Spleen (tissue), 13 donors: ENCODE measurements at places on chromosomes 12 and 14.

GRCh38 chr12:86950043-86950442, 693.9 kb upstream of the MGAT4C start:
- DNase-seq: no peak

GRCh38 chr12:20211981-20212421, 156.3 kb upstream of the PDE3A start:
- DNase-seq: no peak

- DNase-seq: no peak
These were observed 67.2 kb downstream of the RIC8B start for GRCh38 chr12:106841510-106842302.

DNA sequence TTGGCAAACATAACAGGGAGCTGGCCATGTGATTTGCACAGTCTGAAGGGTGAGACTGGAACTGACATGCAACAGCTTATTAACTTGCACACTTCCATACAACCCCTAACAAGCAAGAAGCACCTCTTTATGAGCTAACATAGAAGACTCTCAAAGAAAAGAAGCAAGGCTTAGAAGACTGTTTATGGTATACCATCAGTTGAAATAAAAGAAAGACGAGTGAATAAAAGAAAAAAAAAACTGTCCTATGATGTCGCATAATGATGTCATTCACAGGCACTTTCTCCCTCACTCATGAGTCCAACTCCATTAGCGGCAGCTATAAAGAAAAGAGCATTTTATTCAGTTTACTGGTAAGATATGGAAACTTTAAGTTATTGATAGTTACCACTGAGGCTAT, 3.3 kb upstream of the MDM1 start:
- no peak for DNase-seq

GRCh38 chr12:22169376-22169775, 123.4 kb downstream of the CMAS start:
- no peak for DNase-seq

DNA sequence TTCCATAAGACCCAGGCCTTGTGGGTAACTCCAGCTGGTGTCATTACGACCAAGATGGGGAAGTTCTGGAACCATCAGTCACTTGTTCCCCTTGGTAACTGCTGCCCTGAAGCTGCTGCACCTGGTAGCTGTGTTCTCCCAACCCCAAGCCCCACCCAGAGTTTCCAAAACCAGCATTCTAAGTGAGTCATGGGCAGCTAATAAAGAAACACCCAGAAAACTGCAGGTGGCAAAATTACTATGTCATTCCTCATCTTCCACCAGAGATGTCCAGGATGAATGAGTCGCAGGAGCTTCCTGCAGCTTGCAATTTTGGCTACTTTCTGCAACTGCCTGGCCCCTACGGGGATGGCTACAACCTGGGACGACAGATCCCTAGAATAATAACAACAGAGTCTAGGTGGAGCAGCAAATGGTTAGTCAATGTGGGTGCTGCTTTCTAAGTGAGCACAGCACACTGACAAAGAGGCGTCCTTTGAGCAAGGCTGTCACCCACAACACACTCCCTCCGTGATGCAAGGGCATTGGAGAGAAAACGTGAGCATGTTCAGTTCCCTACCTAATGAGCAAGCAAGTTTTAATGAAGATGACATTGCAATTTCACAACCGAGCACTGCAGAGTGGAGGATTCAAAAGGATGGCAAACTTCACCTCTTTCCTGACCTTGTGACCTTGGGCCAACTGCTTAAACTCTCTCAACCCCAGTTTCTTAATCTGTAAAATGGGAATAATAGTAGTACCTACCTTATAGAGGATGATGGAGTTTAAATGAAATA, 301.4 kb upstream of the NOS1 start:
- no peak for DNase-seq

DNA sequence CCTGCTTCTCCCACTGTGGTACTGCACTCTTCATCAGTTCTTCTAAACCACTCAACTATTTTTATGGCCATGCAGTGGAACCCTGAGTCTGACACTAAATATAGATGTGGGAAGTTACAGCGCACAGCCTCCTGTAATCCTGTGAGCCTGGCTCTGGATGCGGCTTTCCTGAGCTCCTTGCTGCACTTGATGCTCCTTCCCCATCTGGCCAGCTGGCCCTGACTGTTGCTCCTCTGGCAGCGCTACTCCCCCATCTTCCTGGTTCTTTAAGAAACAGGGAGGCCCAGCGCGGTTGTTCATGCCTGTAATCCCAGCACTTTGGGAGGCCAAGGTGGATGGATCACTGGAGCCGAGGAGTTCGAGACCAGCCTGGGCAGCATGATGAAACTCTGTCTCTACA, 24.6 kb downstream of the IQSEC3 start:
- DNase-seq: no peak

- no peak for DNase-seq
These were observed 60.3 kb downstream of the RIN3 start for GRCh38 chr14:92573761-92574498.

GRCh38 chr14:23359167-23359626, 5.8 kb downstream of the EFS start:
- peak; percentile 44 for DNase-seq

GRCh38 chr14:101821528-101821927, 60.0 kb downstream of the PPP2R5C start:
- no peak for DNase-seq

GRCh38 chr12:51449580-51450246, 25.1 kb downstream of the SLC4A8 start:
- no peak for DNase-seq

DNA sequence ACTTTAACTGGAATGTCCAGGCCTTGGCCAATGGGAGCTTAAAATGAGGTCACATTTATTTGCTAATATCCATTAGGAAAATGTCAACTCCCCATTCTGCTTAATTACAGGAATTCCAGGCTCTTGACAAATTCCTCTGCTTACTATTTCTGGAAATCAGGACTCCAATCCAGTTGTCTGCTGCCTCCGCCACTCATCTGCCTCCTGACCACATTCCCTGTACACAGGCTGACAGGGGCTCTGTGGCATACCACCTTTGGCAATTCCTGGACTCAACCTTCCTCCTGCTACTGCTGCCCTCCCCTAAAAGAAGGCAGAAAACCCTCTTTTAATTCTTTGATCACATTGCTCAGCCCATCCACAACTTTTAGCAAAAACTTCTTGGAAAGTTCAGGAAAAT, 37.9 kb downstream of the KICS2 start:
- no peak for DNase-seq

GRCh38 chr12:51827925-51828818, 20.3 kb downstream of the FIGNL2 start:
- DNase-seq: no peak

- DNase-seq: no peak
These were observed 209.9 kb downstream of the ITPR2 start for GRCh38 chr12:26623136-26623535.

- DNase-seq: no peak
These were observed 24.4 kb downstream of the CD9 start for GRCh38 chr12:6224550-6224949.
